NCI-H446 (cell line): ENCODE measurements at places on chromosomes 3 and 15.

DNA sequence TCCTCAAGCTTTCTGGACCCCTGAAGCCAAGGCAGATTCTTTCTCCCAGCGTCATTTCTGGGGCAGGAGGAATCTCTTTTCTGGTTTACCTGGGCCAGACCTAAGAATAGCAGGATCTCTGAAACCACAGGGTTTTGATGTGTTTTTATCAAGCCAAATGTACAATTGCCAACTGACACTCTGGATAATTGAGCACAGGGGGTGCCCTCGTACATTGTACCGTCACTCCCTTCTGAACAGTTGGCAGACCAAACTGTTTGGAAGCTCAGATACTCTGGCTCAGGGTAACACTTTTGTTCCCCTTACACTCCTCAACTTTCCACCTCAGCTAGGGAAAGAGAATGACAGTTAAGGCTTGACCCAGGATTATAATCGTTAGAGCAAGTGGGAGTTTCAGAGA lies 49.9 kb downstream of the ASTE1 start:
- no peak for DNase-seq

GRCh38 chr3:23055733-23056376 lies 147.3 kb upstream of the UBE2E2 start:
- no peak for DNase-seq

DNA sequence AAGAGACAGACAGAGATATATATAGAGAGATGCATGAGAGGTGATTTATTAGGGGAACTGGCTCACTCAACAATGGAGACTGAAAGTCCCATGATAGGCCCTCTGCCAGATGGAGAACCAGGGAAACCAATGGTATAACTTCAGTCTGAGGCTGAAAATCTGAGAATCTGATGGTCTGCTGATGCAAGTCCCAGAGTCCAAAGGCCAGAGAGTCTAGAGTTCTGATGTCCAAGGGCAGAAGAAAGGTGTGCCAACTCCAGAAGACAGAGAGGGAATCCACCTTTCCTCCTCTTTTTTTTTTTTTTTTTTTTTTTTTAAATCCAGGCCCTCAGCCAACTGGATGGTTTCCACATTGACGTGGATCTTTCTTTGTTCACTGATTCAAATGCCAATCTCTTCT lies 197.9 kb upstream of the MEIS2 start:
- no peak for DNase-seq

- DNase-seq = no peak
These were observed 14.4 kb upstream of the GNAI2 start for GRCh38 chr3:50221411-50222168.

GRCh38 chr3:126365351-126366277 lies 8.4 kb upstream of the KLF15 start:
- no peak for DNase-seq

- no peak for DNase-seq
These were observed 5.2 kb upstream of the PRKCD start for GRCh38 chr3:53155760-53156159.

GRCh38 chr3:161347726-161348125 lies 23.6 kb downstream of the SPTSSB start:
- DNase-seq = no peak

DNA sequence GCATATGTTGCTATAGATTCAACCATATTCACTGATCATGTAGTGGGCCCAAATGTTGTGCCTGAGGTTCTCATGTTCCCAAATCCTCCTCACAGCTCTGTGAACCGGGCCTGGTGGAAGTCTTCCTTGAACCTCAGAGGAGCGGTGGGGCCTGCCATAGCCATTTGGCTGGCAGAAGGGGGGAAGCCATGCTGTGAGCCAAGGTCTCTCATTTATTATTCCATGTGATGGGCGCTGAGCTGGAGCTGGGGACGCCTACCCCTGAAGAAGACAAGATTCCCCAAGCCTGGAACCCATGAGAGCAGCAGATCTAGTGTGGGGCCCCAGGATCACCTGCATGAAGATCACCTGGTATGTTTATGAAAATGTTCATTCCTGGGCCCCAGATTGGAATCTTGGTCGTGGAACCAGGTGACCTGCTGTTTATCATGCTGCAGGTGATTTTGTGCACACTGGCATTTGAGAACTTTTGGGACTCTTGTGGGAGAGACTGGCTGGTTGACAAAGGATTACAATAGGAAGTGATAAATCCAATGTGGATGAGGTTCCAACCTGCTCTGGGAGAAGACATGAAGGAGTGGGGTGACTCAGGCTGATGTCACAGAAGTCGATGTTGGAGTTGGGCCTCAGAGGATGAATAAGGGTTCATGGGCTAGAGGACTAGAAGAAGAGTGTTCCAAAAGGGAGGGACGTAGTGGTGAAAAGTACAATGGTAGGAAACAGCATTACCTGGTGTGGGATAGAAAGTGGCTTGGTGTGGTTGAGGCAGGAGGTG lies 102.1 kb downstream of the ASB7 start:
- DNase-seq = no peak

GRCh38 chr3:123290962-123291361 lies 89.2 kb downstream of the SEC22A start:
- no peak for DNase-seq

DNA sequence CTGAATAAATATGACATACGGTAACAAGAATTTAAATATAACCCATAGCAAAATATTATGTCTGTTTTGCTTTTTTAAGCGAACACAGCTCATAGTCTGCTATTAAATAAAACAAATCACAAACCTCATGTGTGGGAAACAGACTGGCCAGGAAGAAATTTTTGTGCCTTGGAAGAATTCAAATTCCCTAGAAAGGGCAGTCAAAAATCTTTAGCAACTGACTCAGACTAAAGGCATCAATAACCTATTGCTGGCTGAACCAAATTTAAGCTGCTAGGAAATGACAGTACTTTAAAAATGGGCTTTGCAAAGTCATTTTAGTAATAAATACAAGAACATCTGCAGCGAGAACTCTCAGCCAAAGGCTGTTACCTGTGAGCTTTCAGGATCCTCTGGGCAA lies 151.4 kb downstream of the PLD1 start:
- no peak for DNase-seq

GRCh38 chr3:149941186-149941585 lies 29.5 kb downstream of the PFN2 start:
- DNase-seq = no peak

DNA sequence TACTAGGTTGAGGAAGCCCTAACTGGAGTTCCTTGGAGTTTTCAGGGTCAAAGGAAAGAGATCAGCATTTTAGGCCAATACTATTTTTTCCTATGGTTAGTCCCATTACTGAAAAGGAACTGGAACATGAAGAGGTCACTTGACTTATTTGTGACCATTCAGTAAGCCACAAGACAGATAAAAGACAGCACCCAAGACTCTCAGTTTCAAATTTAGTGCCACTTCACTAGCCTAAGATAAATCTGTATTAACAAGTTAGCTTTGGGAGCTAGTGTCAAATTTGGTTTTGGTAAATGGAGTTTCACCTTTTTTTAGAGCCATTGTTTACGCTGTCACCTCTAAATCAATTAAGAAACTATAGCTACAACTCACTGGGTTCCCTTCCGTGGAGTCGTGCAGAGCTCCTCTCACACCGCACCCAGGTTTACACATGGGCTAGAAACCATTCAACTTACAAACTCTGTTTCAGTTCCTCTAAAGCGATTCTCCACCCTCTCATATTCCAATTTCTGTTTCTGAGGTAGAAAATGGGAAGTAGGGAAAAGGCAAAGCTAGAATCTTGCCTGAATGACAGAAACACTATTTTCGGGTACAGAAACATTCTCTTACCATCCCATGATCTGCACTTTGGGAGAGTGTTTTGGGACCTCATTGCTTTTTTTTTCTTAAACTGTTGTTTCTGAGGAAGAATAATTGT lies 14.4 kb downstream of the CCDC32 start:
- DNase-seq = no peak

DNA sequence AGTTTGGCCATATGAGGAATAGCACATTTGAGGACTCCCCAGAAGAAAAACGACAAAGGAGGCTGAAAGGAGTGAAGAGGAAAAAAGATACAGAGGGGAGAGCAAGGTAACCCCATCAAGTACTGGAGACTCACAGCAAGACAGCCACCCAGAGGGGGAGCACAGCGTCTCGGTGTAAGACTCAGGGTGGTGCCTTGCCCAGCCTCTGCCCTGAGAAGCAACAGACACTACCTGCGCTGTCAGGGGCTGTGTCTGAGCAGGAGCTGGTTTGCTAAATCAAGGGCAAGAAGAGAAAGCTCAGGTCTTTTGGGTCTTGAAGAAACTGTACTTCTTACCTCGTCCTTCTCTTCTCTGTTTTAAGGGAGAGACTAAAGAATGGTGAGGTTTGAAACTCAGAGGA lies 27.9 kb downstream of the FBXO45 start:
- no peak for DNase-seq

- peak; percentile 68 for DNase-seq
These were observed 28.0 kb upstream of the CCDC174 start for GRCh38 chr3:14623569-14624051.

DNA sequence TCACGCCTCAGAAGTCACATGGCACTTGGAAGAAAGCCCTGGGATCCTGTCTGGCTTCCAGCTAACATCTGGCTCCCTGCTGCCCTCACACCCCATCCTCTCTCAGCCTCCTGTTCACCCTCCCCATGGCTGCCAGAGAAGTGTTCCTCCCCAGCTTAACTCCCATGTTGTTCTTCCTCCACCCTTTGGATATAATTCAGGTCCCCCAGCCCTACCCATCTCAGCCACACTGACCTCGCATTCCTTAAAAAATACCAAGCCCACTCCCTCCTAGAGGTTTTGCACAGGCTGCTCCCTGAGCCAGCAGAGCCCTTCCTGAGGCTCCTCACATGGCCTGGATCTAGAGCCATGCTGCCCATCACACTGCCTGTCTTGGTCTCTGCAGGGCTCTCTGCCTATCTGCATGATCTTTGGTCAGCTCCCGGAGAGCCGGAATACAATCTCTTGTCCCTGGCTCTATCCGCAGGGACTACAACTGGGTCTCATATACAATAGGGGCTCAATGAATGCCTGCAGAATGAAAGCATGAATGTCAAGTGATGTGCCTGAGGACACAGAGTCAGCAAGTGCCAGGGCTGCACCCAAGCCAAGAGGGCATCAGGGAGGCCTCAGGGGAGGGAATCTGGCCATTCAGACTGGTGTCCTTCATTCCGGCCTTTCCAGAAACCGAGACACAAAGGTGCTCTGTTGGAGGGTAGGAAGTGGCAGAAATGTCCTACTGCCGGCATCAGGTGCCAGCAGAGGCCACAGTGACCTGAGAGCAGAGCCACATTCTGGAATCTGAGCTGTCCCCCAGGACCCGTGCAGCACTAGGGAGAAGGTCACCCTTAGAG lies 3.8 kb upstream of the TKT start:
- no peak for DNase-seq

DNA sequence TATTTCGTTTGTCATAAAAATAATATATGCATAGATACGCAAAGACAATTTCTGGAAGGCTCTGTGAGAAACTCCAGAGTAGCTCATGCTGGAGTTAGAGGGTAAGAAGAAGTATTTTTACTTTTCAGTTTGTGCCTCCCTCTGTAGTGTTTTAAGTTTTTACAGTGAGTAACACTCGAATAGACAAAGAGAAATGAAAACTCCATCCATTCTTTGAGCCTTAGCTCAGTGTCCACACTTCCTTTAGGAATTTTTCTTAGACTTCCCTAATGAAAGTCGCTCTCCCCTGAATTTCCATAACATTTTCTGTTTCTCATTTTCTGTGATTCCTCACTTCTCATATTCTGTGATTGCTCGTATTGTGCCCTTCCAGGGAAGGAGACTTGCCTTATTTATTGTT lies 2.1 kb downstream of the BLOC1S6 start:
- DNase-seq = no peak

GRCh38 chr3:78941587-78941986 lies 826.2 kb downstream of the ROBO1 start:
- no peak for DNase-seq

DNA sequence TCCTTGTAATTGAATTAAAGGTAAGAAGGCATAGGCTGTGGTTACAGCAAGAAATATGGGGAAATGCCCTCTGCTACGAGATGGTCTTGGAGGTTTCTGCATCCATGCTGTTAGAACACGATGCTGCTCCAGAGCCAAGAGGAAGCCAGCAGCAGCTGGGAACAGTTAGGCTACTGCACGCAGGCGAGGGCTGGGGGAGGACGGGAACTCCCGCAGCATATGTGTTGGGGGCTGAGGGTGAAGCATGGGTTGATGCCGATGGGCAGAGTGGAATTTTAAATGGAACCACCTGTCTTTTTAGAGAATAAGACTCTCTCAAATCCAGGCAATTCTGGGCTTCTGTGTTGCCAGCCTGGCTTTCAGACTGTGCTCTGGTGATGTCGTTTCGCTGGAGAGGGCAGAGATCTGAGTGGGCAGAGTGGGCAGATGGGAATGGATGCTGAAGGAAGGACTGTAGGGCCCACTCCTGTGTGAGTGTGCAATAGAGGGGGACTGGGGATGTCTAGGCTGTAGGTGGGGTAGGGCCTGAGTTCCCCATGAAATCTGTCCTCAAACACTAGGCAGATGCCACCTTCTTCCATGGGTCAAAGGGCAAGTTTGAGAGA lies 417.0 kb upstream of the TPM1 start:
- no peak for DNase-seq

- DNase-seq = peak; percentile 23
These were observed 18.0 kb upstream of the LOXL1 start for GRCh38 chr15:73908030-73908821.

DNA sequence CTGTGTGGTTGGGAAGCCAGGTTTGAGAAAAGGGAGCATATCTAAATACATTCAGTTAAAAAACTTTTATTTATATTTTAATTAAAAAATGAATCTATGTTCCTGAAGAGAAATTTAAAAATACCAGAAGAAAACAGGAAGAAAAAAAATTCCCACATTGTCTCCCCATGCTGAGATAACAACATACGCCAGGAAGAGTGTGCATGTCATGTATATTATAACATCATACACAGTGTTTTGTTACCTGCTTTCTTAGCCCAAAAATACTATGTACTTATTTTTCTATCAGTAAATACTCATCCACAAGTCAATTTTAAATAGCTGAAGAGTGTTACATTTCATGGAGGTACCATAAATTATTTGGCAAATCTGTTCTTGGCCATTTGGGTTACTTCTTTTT lies 18.5 kb downstream of the USP13 start:
- no peak for DNase-seq

GRCh38 chr15:42728560-42728959 lies 8.4 kb downstream of the CDAN1 start:
- DNase-seq = no peak

- DNase-seq = no peak
These were observed 27.3 kb upstream of the DUSP7 start for GRCh38 chr3:52083556-52084087.

DNA sequence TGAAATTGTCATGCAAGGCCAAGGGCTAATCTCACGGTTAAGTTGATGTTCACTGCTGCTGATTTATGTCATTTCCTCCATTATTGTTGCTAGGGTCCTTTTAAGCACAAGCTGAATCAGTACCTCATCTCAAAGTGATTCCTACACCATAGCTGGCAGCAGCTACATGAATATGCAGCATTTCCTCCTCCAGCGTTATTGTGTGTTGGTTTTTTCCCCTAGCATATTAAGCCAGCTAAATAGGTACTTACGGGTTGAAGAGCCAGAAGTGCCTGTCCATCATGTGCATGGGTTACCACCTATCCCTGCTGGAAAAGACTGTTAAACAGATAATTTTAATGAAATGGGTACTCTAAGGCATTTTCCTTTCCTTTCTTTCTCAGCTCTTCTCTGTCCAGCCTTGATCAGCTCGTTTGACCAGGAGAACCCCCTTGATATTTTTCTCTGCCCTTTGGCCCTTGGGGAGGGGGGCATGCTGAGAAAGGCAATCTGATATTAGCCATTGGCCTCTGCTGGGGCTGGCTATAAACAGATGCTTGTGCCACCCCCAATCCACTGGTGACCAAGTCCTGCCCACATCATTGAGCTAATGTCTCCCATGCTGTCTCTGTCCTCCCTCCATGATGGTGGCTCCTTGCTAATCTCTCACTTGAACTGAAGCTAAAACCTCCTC lies 115.6 kb upstream of the PLXNA1 start:
- DNase-seq = no peak
